Stimulated activated CD8-positive, alpha-beta memory T cell treated with anti-CD3 and anti-CD28 coated beads, Interleukin-7, amount 100 ng/mL, for 4 hours (primary cell): ENCODE measurements at places on chromosomes 3 and 15.

GRCh38 chr3:24299806-24300626 lies 194.6 kb downstream of the THRB start:
- DNase-seq, result no peak

DNA sequence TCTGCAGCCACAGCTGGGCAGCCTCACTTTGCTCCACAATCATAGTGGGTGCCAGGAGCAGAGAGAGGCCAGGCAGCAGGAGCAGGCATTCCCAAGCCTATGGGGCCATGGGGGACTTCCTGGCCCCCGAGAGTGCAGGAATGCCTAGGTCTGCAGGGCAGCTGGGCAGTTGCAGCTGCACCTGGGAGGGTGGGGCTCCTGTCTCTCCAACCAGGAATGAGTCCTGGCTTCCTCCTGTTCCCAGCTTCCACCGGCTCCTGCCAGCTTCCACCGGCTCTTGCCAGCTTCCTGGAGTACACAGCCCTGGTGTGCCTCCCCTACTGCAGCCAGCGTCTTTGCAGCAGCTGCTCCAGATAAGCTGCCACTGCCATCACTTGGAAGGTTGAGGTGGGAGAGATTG lies 86.3 kb upstream of the CDV3 start:
- no peak for DNase-seq

- DNase-seq, result no peak
Observed at GRCh38 chr3:110881069-110881468, 190.5 kb upstream of the NECTIN3 start.

- DNase-seq, result no peak
Observed at GRCh38 chr3:177452831-177453450, 255.7 kb upstream of the TBL1XR1 start.

DNA sequence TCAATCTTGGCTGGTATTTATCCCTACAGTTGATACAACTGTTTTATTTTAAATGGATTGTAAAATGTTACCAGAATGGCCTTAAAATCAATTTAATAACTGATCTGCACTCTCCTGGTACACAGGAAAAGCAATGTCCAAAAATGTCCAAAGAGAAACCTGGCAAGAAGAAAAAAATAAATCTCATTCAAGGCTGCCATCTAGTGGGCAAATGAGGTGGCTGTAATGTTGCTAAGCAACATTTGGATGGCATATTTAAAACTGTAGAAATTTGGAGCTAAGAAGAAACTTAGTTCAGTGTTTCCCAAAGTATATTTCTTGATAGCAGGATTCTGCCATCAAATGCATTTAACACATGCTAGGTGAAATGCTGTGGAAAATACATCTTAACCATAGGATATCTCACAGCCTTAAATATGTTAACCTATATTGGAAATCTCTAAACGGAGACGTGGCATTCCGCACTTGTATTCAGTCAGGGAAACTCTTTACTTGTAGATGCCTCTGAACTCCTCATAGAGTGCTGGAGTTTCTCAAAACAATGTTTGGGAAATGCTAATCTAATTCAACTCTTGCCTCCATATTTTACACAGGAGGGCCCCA lies 216.8 kb downstream of the ERC2 start:
- no peak for DNase-seq

DNA sequence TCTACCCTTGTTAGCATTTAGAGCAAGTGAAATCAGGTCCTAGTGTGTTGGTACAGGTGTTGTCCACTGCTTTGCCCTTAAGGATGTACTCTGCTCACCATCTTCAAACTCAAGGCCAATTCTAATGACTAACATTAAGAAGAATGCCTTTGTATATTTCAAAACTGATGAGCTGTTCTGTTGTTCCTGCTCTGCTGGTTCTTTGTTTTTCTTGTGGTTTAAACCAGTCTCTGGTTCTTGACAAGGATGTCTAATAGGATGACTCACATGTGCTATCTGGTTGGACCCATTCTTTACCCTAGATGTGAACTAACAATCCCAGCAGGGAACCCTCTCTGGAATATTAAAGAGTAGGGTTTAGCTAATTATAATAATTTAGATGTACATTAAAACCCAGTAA lies 17.3 kb downstream of the ABHD5 start:
- DNase-seq, result no peak

GRCh38 chr15:45113380-45113990 lies 487 bp downstream of the DUOX2 start:
- no peak for DNase-seq

GRCh38 chr3:56782906-56783305 lies 18.8 kb downstream of the ARHGEF3 start:
- DNase-seq, result no peak

DNA sequence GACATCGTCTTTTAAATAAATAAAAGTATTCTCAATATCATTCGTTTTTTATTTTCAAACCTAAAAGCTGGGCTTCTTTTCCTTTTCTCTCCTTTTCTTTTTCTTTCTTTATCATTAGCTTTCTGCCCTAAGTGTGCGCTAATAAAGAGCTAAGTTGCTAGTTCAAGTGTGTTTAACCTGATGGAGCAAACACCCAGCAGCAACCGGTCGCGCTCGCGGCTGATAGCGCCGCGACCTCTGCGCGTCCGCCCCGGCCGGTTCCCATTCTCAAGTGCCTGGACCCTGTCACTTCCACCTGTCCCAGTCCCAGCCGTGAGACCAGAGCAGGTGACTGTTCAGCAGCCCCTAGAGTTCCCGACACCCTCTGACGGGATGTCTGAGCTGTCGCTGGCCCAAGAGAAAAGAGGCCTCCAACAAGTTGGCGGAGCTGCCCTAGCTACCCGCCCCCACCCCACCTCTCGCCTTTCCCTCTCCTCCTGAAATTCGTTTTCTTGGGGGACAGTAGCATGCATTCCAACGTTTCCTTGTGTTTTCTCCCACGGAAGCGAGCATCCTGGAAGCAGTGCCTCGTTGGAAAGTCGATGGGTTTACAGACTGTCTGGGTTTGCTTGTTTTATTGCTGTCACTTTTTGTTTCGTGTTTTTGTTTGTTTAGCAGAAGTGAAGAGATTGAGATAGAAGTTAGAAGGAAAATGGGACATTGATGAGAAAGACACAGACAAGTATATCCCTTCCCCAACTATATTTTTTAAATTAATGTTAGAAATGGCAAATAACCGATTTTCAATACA lies 3.1 kb upstream of the MECOM start:
- no peak for DNase-seq

GRCh38 chr3:74631351-74632140 lies 17.1 kb upstream of the CNTN3 start:
- DNase-seq, result no peak

- DNase-seq, result no peak
Observed at GRCh38 chr3:13484851-13485590, 4.9 kb downstream of the HDAC11 start.

DNA sequence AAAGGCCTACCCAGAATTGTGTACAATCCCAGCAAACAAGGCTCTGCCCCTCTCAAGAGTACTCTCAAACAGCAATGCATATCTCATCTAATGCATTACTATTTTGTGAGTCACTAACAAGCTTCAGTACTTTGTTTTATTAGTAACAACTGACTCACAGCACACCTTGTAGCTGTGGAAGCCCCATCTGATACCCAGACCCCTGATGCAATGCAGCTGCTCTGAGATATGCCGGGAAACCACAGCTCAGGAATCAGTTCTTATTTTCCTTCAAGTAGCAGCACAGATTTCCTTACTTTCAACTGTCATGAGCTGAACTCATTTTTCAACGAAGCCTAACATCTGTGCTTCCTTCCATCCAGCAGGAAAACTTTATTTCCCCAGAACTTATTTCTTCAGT lies 37.8 kb downstream of the CCNL1 start:
- DNase-seq, result no peak

DNA sequence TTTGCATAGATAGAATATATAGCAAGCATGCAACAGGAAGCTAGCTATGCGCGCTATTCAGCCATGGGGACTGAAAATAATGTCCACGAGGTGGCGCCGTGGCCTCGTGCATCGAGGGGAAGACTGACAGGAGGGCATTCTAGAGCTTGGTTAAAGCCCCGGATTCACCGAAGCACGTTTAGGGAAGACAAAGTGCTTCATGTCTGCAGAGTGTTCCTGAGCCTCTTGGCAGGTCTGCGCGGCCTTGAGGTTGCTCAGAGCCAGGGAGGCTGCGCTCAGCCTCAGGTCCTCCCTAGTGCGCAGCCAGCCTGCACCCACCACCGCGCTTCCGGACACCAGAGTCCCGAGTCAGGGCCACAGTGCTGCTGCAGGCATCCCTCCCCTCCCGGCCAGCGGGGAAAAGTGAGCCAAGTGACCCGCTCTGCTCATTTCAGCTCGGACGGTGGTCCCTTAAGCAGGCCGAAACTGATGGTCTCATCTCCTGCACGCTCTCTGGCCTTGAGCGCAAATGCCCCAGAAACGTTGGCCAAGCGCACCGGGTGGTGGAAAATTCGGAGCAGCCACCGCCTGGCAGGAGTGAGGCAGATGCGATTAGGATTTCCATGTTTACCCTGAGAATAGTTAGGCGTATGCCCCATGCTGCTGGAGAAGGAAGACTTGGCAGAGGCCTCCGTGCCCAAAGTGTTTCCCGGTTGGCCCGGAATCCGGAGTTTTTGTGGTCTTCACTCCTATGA lies 24.8 kb downstream of the GABRA5 start:
- no peak for DNase-seq

DNA sequence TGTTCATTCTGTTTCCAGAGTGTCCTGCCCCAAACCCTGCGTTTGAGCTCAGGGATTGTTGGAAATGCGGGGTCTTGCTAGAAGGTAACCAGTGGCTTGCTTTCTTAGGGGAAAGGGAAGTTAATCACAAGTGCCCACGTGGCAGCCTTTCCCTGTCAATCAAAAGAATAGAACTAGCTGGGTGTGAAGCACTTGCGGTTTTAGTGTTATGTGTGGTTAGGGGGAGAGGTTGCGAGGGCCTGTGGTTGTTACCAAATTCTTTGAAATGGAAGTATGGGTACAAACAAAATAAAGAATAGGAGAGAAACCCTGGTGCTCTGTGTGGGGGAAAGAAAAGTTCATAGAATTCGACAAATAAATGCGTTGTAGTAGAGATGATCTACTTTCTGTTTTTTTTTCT lies 67.6 kb downstream of the FNDC3B start:
- peak; percentile 61 for DNase-seq

- DNase-seq, result no peak
Observed at GRCh38 chr3:69941037-69941436, 58.5 kb upstream of the SAMMSON start.

- DNase-seq, result no peak
Observed at GRCh38 chr15:91889111-91889815, 35.8 kb downstream of the SLCO3A1 start.

DNA sequence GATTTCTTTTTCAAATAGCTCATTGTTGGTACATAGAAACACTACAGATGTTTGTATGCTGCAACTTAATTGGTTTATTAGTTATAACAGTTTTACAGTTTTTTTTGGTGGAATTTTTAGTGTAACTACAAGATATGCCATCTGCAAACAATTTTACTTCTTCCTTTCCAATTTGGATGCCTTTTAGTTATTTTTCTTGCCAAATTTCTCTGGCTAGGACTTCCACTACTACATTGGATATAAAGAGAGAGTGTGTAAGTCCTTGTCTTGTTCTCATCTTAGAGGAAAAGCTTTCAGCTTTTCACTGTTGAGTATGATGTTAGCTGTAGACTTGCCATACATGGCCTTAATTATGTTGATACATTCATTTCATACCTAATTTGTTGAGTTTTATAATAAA lies 143.6 kb upstream of the EOMES start:
- DNase-seq, result no peak

GRCh38 chr3:169539856-169540255 lies 123.7 kb downstream of the MECOM start:
- DNase-seq, result no peak

DNA sequence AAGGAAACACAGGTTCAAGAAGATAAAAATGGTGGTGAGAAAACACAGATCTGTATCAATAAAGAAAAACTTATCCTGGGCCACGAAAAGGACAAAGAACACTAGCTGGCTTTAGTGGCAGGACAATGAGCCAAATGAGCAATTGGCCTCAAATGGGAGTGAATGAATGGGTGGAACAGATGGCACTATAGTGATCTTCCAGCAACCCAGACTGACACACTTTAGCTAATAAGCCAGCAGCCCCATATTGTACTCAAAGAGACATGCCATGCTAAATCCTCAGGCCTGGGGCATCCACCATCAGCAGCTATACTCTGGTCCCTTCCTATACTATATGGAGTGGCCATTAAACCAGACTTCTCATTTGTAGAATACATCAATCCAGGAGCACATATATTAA lies 60.0 kb upstream of the GADL1 start:
- DNase-seq, result no peak

DNA sequence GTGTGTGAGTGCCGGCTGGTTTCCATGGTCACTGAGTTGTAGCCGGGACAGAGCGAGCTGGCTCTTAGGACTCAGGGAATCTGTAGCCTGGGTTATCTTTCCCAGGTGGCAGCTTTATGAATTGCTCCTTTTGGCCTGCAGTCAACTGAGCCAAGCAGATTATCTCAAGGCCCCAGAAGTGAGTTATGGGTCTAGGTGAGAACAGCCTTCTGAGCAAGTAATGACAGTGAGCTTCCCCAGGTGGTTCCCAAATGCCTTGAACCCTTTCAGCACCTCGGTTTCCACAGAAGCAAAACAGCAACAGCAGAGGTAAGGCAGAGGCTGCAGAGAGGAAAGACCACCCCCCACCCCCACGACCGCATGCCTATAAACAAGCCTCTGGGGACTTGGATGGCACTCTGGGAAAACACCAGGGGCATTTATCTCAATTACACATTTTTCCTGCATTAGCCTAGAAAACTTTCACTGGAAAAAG lies 56.7 kb upstream of the DGKG start:
- DNase-seq, result no peak

- no peak for DNase-seq
Observed at GRCh38 chr3:195286115-195286872, 15.3 kb upstream of the XXYLT1 start.

- no peak for DNase-seq
Observed at GRCh38 chr15:31396881-31397560, 70.4 kb downstream of the KLF13 start.

DNA sequence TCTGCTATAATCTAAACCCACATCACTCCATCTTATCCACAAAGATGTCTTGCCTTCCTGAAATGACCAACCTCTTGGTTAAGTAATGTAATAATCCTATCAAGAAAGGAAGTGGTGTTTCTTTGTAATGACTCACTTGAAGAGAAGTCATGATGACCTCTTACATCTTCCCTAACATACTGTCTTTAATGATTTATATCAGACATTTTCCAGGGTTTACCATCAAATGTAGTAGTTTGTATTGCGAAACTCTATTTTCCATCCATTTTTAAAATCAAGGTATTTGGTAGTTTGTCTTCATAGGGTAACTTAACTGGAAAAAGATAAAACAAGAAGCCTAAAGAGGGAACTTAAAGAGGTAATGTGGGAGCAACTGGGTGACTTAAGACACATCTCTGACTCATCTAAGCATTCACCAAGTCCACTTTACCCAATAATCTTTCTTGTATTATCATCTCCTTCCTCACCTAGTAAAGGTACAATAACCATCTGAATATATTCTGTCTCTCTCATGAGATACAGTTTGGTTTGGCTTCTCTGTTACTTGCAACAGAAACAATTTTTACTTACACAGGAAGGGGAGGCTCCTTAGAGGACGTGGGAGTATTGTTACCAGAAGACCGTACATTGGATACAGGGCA lies 5.7 kb upstream of the MAPK6 start:
- DNase-seq, result no peak

GRCh38 chr3:49110780-49111179 lies 6.2 kb upstream of the QARS1 start:
- no peak for DNase-seq

GRCh38 chr15:35289024-35289617 lies 204.0 kb upstream of the NANOGP8 start:
- DNase-seq, result no peak

- no peak for DNase-seq
Observed at GRCh38 chr15:83516935-83517334, 69.8 kb downstream of the SH3GL3 start.
